ENCODE measurements at places on chromosomes 5 and 9.

GRCh38 chr5:1762121-1762882, 37.3 kb downstream of the MRPL36 start:
- DNase-seq, result no peak

DNA sequence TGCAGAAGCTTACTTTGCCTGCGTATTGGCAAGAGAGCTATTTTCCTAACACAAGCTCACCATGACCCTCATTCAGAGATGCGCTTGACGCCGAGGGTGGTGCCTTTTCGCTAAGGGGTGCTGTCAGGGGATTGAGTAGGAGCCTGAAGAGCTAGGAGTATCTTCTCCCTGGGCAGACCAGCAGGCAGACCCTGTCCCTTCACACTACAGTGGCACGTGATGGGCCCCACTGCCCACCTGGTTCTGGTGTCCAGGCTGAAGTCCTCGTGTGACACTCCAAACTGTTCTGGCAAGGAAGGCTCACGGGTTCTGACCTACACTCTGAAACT, 198.3 kb downstream of the AUH start:
- DNase-seq, result no peak

DNA sequence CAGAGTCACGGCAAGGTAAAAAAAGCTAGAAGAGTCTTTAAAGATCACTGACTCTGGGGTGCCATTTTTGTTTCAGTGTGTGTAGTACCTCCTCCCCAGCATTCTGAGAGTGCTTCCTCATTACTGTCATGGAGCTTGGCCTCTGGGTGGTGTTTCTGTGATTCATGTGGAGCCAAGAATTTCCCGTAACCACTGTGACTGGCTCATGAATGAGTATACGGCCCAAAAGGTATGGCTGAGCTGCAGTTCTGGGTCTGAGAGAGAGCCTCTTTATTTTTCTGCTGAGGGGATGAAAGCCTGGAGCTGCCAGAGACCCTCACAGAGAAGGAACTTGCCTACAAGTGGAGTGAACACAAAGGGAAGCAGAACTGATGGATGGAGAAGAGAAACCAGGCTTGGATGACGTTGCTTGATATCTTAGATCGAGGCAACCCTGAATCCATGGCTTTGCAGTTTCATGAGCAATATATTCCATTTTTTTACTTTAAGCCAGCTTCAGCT, 85.6 kb downstream of the PTTG1 start:
- no peak for DNase-seq

GRCh38 chr5:102341681-102342288, 45.7 kb upstream of the SLCO4C1 start:
- DNase-seq, result no peak

DNA sequence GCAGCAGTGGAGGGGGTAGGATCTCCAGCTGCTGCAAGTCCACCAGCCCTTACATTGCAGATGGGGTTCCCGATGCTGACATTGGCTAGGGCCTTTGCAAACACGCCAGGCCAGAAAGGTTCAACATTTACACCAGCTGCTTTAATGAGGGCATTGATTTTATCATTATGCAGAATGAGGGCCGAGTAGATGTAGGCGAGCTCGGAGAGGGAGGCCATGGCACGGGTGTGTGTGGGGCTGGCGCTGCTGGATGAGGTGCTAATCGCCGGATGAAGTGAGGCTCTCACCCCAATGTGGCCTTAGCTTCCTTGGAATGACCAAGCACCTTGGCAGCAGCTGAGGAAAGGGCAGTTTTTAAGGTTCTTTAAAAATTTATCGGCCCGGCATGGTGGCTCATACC, 27.4 kb downstream of the PHAX start:
- no peak for DNase-seq

DNA sequence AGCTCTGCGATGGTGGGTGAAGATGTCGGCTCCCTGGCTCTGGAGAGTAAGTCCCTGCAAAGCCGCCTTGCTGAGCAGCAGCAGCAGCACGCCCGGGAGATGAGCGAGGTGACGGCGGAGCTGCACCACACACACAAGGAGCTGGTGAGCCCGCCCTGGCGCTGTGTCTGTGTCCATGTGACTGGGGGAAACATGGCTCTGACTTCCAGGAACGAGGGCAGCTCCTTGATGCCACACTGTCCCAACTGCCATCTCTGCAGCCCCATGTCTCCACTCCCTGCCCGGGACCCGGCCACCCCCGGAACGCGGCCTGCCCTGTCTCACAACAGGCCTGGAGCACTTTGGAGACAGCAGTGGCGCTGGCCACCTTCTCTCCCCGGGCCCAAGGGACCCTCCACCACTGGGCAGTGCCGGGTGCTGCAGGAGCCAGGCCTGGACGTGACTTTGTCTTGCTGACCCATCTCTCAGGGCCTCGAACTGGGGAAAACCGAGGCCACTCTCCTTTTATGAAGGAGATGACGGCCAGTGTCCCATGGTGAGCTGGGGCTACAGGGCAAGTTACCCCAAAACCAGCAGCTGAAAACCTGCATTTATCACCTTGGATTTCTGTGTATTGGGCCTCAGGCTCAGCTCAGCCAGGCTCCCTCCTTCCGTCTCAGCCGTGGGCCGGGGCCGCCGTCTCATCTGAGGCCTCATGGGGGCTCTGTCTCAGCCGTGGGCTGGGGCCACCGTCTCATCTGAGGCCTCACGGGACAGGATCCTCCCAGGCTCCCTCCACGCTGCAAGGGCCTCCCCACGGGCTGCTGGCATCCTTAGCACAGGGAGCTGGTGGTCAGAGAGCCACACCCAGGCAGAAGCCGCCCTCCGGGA, 28.6 kb downstream of the CEP72 start:
- no peak for DNase-seq

DNA sequence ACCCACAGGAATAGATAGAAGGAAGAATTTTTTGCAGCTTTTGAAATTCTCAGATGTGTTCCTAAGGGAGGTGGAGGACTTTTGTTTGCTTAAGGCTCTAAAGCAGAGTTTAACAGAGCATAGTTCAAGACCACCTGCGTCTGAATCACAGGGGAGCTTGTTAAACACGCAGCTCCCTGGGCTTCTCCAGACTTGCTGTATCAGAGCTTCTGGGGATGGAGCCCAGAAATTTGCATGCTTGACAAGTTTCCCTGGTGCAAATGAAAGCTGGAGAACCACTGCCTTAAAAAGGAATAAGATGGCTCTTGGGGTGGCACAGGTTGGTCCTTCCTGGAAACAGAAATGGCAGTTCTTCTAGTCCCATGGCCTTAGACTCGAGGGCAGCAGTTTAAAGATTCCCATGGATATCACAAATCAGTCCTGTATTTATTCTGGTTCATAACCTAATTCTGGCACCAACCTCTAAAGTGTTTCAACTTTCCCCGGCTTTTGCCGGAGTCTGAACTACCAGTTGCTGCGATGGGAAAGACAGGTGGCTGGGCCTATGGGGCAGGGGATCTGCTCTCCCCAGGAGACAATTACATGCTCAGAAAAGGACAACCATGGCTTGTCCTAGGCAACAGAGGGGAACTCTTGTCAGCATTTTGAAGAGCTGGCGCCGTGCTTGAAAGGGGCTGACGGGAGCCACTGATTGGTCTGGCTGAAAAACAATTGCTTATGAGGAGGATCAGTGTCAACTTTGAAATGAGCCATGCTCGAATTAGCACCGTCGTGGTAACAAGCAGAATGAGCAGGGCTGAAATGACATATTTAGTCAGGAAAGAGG, 599.6 kb downstream of the CCDC171 start:
- no peak for DNase-seq

All from GF-D8 (cell line).